Effector CD8-positive, alpha-beta T cell (primary cell): ENCODE measurements at places on chromosomes 1 and 21.

GRCh38 chr21:26877018-26877417 lies 31.8 kb upstream of the ADAMTS1 start:
- DNase-seq: no peak

GRCh38 chr1:164801246-164801731 lies 242.3 kb downstream of the PBX1 start:
- DNase-seq: no peak

DNA sequence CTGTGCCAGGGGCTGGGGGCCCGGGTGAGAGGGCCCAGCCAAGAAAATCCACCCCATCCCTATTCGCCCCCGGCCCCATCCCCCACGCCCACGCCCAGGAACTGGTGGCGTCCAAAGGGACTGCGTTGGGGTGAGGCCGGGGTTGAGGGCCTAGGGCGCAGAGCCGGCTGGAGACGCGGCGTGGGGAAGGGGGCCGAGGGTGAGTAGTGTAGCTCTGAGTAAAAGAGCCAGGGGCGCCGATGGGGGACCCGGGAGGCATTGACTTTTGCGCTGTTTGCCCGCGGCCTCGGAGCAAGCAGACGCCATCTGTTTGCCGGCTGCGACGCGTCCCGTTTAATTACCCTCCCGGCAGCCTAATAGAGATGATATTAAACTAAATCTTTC lies 3.5 kb upstream of the DMRTA2 start:
- DNase-seq: no peak

DNA sequence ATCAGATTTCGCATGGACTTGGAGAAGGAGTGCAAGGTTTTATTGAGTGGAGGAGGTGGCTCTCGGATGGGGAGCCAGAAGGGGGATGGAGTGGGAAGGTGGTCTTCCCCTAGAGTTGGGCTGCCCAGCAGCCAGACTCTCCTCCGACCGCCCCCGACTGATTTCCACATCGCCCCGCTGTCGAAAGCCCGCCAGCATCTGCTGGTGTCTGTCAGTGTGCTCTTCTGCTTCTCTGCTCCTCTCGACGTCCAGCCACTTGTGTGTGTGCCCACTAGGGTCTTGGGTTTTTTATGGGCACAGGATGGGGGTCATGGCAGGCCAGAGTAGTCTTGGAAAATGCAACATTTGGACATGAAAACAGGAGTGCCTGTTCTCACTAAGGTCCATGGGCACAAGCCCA lies 40.1 kb downstream of the EVA1C start:
- no peak for DNase-seq

GRCh38 chr1:241834733-241835377 lies 13.1 kb upstream of the EXO1 start:
- DNase-seq: no peak

- DNase-seq: no peak
Measured at GRCh38 chr1:40766560-40766959, 17.0 kb upstream of the KCNQ4 start.

DNA sequence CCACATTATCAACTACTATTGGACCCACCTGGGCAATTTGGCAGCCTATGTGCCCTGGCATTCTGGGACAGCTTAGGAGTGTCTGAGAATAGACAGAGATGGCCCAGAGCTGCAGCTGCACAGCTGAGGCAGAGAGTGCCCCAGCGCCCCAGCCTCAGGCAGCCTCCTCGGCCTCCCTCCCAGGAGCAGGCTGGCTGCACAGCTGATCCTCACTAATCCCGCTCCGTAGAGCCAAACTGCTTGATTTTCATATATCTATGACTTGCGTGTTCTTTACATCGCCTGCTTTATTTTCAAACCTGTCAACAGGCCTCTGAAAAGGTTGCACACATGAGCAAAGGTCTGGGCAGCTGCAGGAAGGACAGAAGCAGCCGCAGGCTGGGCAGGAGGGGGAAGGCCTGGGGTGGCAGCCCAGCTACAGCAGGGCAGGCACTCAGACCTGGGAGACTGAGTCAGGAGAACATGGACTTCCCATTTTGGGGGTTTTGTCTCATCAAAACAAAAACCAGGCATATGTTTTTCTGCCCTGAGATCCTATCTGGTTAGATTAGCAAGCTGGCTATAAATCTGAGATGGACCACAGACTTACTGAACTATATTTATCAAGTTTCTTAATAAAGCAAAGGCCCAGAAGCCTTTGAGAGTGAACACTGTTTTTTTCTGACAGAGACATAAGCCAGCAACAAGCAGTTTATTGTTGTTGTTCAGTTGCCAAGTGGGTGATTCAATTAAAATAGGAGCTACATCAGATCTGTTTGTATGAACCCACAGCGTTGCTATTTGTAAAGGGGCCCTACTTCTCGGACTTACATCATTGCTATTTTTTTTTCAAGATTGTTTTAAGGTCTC lies 301.8 kb upstream of the DUSP10 start:
- no peak for DNase-seq
